ENCODE measurements at places on chromosomes 16 and 17.

DNA sequence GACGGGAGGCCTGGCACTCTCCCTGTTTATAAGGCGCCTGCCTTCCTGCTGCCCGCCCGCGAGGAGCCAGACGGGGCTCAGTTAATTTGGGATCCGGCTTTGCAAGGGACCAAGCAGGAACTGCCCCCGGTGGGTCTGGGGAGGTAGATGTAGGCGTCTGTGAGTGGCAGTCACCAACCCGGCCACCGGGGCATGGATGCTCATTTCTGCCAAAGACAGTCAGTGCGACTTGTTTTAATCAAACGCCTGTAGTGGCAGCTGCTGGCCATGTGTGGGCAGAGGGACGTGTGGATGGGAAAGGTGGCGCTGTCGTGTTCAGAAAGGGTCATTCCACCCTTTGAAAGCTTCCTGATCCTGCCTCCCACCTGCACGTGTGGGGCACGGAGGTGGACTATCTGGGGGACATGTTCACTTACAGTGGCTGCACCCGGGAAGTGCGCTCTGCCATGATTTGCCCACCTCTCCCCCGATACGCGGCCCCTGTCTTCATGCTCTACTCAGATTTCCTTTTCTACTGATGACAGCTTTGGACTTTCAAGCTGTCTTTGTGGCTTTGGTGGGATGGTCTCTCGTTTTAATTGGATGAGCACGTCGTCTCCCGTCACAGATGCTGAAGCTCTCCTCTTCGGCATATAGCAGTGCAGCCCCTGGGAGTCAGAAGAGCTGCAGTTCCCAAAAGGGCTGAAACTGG lies 60.3 kb upstream of the CIBAR2 start:
- DNase-seq, result no peak

GRCh38 chr16:19718624-19718965 lies 524 bp downstream of the IQCK start:
- DNase-seq, result no peak

GRCh38 chr17:80730739-80731138 lies 186.1 kb downstream of the RPTOR start:
- no peak for DNase-seq

- no peak for DNase-seq
Observed at GRCh38 chr17:37121616-37122015, 172.9 kb downstream of the AATF start.

GRCh38 chr17:9054126-9054975 lies 33.0 kb downstream of the NTN1 start:
- DNase-seq, result no peak

DNA sequence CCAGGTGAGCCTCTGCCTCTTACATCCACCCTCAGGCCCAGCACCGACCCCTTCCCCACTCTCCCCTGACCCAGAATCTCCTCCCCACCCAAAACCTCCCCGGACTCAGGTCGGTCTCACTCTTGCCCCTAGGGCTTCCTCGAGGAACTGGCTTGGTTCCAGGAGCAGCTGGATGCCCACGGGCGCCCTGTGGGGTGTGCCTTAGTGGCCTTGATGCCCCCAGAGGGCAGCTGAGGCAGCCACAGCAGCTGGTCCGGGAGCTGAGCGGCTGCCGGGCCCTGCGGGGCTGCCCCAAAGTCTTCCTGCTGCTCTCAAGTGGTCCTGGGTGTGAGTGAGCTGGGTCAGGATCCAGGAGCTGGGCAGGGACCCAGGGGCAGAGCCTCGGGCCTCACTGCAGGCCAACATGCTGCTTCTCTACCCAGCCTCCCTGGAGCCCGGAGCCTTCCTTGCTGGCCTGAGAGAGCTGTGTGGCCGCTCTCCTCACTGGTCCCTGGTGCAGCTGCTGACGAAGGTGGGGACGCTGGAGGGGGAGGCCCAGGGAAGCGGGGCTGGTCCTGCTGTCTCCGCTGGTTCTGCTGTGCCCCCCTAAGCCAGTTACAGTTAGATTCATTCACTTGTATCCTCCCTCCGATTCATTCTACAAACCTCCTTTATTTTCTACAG lies 9.6 kb downstream of the ZNF213 start:
- DNase-seq, result no peak

DNA sequence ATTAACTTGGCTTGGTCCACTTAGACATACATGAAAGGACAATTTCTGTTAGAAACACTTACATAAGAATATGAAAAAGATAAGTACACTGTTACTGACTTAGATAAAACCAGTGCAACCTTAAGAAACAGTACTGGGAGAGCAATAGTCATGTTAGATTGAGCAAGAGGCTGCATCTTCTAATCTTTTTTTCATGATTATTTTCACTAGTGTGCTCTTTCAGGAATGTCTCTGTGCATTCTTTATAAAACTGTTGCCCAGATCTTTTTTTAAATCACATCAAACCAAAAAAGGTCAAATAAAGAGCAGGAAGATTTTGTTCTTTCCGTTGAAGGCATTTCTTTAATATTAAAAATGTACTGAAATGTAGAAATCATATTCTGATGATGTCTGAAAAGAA lies 100.7 kb upstream of the AXIN2 start:
- no peak for DNase-seq

DNA sequence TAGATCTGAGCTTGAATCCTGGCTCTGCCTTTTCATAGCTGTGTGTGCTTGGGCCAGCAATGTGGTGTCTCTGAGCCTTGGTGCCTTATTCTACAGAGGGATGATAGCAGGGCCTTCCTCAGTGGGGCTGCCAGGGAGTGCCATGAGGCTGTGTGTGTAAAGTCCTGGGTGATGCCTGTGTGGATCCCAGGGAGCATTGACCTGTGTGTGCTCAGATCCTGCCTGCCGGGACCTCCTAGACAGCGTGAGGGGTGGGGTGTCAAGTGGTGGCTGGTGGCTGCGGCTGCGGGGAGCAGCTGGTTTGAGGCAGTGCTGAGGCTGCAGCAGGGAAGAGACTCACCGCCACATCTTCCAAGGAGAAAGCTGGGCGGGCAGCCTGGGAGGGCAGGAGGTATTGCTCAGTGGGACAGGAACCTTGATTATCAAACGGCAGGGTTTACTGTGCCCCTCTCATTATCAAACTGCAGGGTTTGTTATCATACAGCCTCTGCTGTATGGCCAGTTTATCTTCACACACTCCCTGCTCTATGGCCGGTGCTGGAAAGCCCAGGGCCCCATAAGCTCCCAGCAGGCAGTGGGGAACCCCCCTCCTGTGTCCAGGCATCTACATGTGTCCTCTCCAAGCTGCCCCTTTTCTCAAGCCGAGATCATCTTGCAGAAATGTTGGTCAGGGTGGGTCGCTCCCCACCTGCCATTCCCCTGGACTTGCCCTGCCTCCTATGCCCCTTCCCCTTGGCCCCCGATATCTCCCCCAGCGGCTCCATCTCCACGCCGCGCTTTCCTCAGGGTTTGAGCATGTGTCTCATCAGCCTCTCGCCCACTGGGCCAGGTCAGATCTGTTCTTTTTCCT lies 3.1 kb upstream of the ADCY7 start:
- DNase-seq, result no peak

DNA sequence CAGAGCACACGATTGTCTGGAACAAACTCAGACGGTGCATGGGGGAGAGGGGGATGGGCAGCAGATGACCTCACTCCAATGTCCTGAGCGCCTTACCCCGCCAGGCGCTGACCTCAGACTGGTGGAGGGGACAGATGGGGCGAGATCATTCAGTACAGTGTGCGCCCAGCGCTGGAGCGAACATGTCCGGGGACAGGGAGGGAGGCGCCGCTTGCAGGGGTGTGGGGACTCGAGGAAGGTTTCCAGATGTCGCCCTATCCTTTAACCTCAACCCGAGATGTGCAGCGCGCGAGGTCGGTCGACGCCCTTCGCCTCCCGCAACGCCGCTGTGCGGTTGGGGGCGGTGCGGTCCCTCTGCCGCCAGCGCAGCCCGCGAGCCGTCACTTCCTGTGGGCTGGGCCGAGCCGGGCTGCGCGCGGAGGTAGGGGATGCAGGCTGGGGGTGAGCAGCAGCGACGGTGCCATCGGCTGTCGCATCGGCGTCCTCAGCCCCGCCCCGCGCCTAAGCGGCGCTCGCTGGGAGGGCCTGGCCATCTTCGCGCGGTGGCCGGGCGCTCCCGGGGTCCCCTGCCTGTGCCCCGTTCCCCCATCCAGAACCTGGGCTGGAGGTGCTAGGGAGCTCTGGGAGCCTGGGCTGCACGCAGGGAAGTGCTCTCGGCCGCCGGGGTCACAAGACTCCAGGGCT lies 5.3 kb upstream of the CDR2L start:
- peak; percentile 72 for DNase-seq

DNA sequence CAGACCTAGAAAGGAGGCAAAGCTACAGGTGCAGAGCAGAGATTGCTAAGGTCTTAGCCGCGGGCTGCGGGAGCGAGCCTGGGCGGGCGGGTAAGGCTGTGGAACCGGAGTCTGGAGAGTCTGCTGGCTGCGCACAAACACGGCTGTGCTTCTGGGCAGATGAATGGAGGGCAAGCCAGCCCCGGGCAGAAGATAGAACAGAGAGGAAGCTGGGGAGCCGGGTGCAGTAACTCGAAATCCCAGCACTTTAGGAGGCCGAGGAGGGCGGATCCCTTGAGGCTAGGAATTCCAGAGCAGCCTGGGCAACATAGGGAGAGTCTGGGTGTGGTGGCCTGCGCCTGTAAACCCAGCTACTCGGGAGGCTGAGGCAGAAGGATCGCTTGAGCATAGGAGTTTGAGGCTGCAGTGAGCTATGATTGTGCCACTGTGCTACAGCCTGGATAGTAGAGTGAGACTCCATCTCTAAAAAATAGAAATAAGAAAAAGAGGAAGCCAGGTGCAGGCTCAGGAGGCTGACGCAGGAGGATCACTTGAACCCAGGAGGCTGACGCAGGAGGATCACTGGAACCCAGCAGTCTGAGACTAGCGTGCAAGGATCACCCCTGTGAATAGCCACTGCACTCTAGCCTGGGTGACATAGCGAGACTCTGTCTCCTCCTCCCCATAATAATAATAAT lies 56.3 kb downstream of the PITPNC1 start:
- DNase-seq, result no peak

- peak; percentile 37 for DNase-seq
Observed at GRCh38 chr16:1770328-1771187, 785 bp downstream of the NME3 start.

- DNase-seq, result no peak
Observed at GRCh38 chr16:72044296-72044695, 10.0 kb upstream of the HP start.

DNA sequence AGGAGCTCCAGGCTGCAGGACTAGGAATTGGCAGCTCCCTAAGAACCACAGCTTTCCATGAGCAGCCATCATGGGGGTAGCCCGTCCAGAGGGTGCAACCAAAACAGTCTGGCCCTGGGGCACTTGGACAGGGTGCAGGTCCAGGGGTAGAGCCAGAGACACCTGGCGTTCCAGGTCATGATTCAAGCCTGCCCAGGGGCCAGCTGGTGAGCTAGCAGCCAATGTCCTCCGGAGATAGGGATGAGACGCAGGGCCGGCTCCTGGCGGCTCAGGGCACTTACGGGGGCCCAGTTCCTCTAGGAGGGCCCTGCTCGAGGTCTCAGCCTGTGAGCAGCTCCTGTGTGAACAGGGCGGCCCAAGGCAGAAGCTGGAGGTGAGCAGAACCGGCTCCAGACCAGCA lies 22.1 kb downstream of the PIEZO1 start:
- DNase-seq, result no peak

GRCh38 chr17:73740370-73740769 lies 96.1 kb upstream of the SDK2 start:
- DNase-seq, result no peak

DNA sequence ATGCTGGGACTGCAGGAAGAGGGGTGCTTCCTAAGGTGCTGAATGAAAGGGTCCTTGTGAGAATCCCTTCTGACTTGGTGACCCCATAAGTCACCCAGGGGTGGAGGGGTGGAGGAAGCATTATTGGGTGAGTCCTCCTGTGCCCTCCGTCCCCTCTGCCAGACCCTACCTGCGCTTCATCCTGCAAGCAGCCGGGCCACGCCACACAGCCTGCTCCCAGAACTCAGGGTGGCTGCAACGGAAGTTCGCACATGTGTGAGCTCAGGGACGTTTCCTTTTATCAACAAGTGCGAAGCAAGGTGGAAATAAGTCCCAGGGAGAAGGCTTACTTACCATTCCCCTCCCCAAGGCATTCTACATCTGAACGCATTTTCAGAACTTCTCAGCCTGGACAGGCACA lies 40.9 kb downstream of the COX4I1 start:
- no peak for DNase-seq

DNA sequence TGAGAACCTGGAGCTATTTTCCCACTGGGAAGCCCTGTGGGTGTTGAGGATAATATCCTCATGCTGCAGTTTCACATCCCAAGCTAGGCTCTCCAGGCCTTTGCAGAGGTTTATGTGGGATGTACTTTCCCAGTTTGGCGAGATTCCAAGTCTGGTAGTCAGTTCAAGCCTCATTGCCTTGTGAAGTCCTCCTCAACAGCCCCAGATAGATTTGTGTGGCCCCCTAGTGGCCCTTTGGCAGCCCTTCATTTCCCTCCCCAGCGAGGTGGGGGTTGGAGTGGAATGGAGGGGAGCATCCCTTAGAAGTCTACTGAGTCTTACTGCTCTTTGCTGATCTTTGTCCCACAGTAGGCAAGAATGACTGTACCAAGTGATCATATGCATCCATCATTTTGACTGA lies 137.9 kb downstream of the CDH11 start:
- no peak for DNase-seq

GRCh38 chr17:82696916-82697807 lies 1.3 kb downstream of the RAB40B start:
- DNase-seq, result no peak

DNA sequence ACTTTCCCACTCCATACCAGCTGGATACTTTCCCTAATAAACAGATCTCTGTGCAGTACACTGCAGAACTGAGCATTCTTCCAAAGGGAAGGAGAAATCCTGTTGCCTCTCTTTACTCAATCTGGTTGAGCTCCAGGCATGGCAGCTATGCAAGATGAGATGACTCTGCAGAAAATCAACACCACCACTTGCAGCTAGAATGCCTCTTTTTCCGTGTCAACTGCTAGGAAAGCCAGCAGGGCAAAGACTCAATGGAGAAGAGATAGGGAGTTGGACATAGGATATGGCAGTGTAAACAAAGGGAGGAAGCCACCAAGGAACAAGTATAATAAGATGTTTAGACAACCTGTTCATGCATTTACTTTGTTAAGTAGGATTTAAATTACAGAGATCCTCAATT lies 40.4 kb upstream of the CORO6 start:
- no peak for DNase-seq

GRCh38 chr16:66840883-66841282 lies 3.3 kb upstream of the CA7 start:
- no peak for DNase-seq

- DNase-seq, result no peak
Observed at GRCh38 chr17:76543482-76543825, 3.6 kb downstream of the PRCD start.

GRCh38 chr17:73027130-73027741 lies 65.3 kb downstream of the SLC39A11 start:
- DNase-seq, result no peak

Measured in effector memory CD8-positive, alpha-beta T cell (primary cell).